Effector memory CD4-positive, alpha-beta T cell (primary cell): ENCODE measurements at places on chromosomes 5 and 9.

DNA sequence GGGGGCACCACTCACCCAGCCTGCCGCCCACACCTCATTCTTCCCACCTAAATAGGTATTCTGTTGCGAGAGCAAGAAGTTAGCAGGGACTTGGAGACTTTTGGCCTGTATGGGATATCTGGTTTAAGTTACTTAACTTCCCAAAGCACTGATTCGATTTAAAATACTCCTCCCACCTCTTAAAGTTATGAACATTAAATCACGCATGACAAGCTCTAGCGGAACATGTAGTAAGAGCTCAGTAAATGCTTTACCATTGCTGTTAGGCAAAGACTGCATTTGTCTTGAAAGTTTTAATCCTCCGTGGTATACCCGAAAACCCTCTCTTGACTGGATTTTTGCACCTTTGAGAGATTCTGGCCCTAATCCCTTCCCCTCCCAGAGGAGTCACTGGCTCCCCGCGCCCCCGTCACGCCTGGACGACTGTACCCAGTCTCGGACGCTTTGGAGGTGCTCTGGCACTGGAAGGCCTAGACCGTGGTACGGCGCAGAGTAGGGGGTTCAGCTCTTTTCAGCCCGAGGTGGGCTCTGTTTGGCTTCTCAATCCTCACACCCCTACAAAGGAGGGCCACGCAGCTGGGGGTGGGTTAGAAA is 4.4 kb downstream of the GDNF start:
- no peak for DNase-seq

GRCh38 chr9:3768286-3768685 is 242.5 kb upstream of the RFX3 start:
- DNase-seq, result no peak

DNA sequence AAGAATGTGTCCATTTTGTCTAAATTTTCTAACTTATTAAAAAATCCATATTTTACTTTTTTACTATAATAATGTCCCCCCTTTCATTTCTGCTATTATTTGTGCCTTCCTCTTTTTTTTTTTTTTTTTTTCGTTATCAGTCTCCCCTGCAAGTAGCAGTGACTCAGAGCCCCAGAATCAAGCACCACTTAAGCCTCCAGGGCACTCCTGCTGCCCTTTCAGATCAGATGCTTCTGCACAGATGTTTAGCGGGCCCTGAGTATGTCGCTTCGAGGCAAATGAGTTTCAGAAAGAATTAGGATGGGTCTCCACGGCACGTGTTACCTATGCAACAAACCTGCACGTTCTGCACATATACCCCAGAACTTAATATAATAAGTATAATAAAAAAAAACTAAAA is 11.7 kb downstream of the MED7 start:
- no peak for DNase-seq

DNA sequence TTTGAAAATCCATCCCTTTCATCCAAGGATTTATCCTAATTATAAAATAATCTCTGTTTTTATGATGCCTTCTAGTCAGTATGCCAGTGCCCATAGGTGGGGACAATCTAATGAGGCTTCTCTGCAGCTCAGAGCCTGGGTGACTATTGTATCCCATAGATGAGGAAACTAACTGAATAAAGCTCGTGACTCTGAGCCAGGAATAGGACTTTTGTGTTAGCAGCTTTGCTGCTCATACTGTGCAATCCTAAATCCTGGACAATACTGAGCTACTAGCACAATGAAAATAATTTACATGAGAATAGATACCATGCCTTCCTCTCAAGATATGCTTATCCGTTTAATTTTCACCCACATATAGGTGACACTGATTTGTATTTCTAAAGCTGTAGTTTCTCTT is 443.0 kb downstream of the PLK2 start:
- no peak for DNase-seq

DNA sequence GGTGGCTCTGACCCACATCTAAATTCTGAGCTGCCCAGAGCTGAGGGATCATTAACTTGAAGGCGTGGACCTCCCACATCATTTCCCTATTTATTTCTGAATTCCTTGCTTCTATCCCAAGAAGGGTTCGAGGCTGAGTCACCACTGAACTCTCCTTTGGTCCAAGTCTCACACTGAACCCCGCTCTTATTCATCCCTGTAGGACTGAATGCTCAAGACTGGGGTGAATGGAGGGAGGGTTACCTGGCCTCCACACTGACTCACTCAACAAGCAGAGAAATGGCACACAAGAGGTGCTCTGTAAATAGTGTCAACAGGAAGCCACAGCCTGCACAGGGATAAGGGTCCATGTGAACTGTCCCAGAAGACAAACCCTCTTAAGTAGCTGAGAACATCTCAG is 79.1 kb upstream of the FSTL4 start:
- no peak for DNase-seq

- DNase-seq, result no peak
These were observed 1.3 kb downstream of the NR4A3 start for GRCh38 chr9:99822806-99823591.

DNA sequence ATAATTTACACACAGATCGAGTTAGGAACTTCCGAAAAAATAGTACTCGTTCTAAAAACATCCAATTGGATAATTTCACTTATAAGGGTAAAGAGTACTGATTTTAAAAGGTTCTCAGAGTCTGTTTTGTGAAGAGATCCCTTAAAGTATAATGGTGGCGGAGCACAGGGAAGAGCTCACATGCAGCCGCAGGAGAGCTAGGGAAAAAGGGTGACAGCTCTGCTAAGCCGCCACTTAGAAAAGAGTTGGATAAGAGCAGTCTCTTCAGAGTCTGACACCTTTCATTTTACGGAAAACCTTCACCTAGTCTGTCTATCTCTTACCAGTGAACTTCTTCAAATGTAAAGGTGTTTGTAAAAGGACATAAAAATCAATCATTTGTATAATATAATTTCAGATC is 149.9 kb downstream of the COMMD10 start:
- DNase-seq, result no peak

DNA sequence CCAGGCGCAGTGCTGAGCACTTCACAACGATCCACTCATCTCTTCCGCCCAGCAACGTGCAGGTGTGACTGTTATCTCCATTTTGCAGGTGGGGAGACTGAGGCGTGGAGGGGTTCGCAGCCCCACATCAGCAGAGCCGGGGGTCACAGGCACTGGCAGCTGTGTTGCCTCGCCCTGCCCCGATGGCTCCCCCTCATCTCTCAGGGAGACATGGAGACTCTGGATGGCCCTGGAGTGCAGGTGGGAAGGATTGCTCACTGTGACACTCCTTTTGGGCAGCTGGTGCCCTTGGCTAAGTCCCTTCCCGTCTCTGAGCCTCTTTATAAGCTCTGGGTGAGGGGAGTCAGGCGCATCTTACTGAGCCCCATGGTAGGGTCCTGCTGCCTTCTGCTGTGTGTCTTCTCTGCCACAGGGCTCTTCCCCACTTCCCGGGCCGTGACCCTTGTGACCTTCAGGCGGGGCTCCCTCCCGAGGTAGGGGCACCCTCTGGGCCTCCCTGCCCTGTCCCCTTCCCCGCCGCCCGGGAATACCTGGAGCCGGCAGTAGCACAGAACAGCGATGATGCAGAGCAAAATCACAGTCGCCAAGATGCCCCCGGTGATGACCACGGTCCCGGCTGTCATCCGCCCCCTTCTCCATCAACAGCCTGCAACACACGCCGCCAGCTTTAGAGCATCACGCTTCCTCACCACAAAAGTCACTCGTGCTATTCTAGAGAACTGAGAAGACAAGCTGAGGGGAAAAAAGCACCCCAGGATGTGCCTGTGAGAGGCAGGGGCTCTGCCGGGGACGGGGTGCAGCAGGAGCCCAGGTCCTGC is 29.4 kb downstream of the FAM163B start:
- DNase-seq, result no peak

GRCh38 chr9:121073038-121073437 is 1.7 kb upstream of the CNTRL start:
- no peak for DNase-seq

DNA sequence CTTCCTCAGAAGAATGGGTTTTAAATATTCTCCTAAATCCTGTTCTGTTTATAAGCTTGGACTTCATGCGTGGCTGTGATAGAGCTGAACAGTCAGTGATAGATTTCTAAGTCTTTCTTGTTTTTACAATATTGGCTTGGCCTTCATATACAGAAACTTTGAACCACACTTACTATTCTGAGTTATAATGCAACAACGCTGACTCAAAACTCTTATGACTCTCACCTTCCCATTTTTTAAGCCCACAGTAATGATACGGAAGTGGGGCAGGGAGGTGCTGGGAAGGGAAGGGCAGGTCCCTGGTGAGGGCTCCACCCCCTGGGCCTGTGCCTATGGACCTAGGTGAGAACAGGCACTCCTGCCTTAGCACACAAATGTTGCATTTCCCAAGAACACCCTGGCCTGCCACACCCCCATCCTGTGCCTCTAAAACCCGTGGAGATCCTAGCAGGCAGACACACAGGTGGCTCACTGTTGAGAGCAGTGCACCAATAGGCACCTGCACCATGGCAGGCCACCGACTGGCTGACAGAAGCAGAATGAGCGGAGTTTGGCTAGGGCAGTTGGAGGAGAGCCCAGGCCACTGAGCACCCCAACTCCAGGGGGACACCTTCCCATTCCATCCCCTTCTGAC is 376.7 kb downstream of the GABRG2 start:
- DNase-seq, result no peak

DNA sequence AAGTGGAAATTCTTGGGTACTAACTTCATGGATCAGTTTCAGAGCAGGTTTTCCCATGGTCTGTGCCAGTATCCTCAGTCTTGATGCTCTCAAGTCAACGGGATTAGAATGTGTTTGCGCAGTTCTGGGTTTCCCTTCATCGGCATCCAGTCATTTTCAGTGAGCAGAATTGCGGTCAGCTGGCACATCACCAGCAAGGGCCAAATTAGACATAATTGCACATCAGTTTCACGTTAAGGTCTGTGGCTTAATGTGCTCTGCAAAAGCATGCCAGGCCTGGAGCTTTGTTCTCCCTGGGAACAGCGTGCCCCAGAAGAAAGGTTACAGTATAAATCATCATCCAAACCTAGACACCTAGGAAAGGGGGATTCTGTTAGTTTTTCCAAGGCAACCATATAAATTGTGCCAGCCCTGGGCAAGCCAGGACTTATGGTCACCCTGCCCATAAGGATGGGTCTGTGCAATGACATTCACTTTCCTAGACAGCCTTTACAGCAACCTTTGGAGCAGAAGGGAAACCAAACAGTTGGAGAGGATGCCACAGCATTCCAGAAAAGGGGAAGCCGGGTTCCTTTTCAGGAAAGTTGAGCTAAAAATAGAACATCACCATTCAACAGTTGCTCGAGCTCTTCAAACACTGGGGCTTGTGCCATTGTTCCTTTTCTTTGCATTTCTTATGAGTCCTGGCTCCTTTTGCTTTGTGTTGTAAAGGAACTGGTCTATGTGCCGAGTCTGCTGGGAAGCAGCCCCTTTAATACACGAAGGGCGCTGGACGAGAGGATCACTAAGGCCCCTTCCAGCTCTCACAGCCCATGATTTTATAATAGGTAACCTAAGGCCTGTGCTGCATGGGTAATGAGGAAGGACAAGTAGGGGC is 23.1 kb downstream of the IQGAP2 start:
- DNase-seq, result no peak

DNA sequence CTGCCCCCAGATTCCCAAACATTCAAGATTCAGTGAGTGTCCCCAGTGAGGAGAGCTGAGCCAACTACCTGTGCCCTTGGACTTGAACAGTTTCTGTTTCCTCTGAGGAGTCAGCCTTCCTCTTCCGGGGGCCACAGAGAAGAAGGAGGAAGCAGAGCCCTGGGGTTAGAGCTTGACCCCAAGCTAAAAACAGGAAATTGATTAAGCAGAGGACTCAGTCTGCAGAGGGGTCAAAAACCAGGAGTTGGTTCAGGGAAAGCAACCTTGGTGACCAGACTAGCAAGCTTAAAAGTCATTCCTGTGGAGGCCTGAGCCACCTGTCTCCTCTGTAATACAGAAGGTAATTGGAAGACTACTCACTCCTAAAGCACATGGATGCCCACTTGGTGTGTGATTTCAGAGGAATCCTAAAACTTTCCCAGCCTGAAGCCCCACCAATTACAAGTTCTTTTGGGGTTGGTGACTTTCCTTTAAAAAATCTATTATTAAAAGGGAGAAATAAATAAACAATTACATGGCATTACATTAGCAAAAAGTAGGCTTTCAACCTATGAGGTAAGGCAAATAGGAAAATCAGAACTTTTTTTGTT is 64.2 kb upstream of the SELENOP start:
- no peak for DNase-seq

GRCh38 chr9:76404401-76404800 is 10.2 kb upstream of the RFK start:
- no peak for DNase-seq

DNA sequence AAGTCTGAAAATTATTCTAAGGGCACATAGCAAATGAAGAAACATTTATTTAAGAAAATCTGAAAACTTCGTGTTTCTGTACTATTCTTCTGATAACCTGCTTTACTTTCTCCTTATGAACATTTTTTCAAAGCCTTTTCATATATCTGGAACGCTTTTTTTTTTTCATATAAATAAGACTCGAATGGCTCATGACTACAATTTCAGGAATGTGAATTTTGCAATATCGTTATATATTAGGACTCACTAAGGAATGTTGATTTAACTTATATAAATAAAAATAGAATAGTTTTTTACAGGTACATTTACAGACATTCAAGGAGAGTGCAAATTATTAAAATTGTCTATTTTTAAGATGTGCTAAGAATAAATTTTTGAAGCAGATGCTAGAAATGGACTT is 42.9 kb downstream of the GPBP1 start:
- DNase-seq, result no peak

DNA sequence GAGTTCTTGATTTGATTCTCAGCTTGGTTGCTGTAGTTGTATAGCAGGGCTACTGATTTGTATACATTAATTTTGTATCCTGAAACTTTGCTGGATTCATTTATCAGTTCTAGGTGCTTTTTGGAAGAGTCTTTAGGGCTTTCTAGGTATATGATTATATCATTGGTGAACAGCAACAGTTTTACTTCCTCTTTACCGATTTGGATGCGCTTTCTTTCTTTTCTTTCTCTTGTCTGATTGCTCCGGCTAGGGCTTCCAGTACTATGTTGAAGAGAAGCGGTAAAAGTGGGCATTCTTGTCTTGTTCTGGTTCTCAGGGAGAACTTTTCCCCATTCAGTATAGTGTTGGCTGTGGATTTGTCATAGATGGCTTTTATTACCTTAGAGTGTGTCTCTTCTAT is 158.9 kb downstream of the SAXO1 start:
- DNase-seq, result no peak

GRCh38 chr5:93130624-93131490 is 450.2 kb downstream of the NR2F1-AS1 start:
- no peak for DNase-seq

- DNase-seq, result no peak
These were observed 23.2 kb upstream of the GOLGA1 start for GRCh38 chr9:124964056-124964455.

DNA sequence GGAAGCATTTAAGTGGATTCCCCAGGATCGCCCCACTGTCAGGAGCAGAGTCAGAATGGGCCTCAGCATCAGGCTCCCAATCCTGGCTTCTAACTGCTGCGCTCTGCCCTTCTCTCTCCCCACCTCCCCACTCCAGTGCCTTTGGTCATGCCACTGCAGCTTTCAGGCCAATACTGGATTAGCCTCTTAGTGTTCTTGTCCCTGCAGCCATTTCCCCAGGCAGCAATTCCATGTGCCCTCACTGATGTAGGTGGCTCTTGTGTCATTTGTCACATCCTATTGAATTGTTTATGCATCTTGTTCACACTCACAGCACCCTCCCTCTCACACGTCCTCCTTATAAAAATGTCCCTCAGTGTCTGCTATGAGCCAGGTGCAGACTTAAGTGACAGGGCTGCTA is 544.2 kb upstream of the DAP start:
- no peak for DNase-seq

GRCh38 chr5:140084541-140084940 is 29.4 kb upstream of the PURA start:
- DNase-seq, result no peak
